ENCODE measurements at places on chromosomes 3 and 15.

GRCh38 chr15:56973463-56973862, 55.0 kb downstream of the TCF12 start:
- DNase-seq, result no peak

- no peak for DNase-seq
These were observed 22.6 kb downstream of the CCDC191 start for GRCh38 chr3:114033721-114034120.

DNA sequence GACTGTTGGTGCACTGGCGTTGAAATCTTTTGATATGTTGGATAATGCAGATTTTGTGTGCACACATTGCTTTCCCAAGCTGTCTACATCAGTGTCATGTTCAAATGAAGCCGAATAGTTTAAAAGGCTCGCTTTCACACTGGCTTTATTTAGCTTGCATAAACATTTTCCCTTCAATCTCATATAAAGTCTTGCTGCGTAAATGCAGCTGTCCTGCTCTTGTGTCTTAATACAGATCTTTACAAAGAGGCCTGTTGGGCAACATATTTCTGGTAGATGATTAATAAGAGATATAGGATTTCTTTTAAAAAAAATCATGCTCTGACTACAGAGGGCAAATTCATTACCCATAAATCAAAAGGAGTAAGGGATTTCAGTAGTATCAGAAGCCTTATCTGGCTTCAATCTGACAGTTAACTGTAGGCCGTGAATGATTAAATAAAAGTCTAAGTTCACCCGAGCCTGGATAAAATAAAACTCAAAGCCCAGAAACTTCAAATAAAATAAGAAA, 937.2 kb downstream of the FHIT start:
- DNase-seq, result no peak

- no peak for DNase-seq
These were observed 60.4 kb downstream of the SPSB4 start for GRCh38 chr3:141111364-141112155.

Measured in stimulated activated CD8-positive, alpha-beta memory T cell treated with anti-CD3 and anti-CD28 coated beads, Interleukin-4, amount 100 ng/mL, for 1 hour (primary cell).